ENCODE measurements at places on chromosomes 3 and 15.

DNA sequence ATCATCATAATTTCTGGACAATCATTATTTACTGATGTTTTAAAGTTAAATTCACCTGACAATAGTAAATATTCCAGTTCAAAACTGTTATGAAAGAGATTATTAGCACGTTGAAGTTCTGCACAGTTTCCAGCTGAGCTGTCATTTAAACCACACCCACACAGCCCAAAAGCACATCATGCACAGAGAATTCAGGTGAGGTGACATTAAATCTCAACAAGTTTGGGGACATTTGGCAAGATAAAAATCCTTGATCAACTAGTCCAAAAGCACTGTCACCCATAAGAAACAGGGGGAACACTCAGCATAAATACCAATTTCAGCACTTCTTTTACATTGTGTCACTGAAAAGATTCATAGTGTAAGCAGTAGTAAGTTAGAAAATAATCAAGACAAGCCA is 6.9 kb downstream of the NCEH1 start:
- no peak for DNase-seq

DNA sequence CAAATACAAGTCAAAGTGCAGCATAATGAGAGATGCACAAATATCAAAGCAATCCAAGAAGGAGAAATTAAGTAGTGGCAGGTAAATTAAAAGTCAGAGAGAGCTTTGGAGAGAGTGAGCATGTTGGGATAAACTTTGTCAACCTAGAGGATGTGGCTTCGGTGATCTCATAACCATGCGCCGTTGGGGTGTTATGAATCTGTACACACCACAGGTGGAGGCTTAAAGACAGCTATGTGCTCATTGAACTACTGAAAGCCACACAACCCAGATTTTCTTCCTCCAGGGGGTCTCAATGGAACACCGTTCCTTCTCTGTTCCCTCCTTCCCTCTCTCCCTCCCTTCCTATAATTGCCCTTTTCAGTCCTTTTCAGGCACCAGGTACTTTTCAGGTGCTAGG is 52.0 kb downstream of the SUCNR1 start:
- DNase-seq = no peak

- DNase-seq = no peak
Observed at GRCh38 chr3:151638555-151639417, 94.9 kb upstream of the AADACL2 start.

DNA sequence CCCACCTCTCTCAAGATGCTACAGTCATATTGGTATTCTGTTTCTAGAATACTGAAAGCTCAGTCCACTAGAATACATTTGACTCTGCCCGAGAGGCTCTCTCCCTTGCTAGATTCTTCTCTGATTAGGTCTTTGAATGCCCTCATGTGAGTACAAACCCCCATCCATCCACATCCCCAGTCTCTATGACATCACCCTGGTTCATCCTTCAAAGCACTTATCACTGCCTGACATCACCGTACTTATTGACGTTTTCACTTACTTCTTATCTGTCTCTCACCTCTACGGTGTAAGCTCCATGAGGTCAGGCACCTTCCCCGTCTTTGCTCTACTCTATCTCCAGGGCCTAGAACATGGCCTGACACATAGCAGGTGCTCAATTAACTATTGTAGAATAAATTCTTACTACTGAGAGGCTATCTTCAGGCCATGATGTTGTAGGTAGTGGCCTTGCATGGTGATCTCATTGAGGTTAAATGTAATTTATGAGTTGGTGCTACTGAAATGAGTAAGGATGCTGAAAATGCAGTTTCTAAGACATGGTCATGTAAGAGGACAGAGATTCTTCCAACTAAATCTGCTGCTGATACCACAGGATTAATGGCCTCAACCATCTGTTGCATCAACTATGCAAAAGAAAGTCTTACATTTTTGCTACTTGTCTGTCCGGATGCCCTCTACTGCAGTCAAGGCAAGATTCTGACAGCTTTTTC is 26.8 kb downstream of the EOGT start:
- DNase-seq = no peak

GRCh38 chr3:130425484-130425883 is 80.0 kb downstream of the COL6A5 start:
- no peak for DNase-seq

DNA sequence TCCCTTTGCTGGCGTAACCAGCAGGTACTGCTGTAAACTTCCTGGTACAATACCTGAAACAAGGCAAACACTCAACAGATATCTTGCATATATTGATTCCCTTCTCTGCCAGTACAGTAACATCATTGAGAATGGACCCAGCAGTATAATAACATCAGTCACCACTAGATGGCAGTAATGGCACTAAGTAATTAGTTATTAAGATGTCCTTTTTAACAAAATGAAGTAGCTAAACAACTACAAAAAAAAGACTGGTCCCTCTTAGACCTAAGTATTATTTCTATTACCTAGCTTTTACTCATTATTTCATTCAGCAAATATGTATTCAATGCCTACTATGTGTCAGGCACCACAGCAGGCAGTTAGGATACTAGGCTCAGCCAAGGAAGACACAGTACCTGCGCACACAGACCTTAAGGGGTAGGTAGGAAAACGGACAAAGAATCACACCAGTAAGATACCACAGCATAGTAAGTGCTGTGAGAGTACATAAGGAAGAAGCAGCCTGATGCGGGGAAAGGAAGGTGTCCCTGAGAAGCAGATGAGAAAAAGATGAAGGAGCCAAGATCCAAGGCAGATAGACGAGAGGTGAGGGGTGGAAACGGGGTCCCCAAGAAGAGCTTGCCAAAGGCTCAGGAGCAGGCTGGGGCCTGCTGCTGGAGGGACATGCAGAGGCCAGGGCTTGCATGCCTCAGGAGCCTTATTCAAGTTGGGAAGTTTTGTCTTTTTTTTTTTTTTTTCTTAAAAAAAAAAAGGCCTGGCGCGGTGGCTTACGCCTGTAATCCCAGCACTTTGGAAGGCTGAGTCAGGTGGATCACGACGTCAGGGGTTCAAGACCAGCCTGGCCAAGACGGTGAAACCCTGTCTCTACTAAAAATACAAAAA is 102.7 kb upstream of the CHD2 start:
- no peak for DNase-seq

DNA sequence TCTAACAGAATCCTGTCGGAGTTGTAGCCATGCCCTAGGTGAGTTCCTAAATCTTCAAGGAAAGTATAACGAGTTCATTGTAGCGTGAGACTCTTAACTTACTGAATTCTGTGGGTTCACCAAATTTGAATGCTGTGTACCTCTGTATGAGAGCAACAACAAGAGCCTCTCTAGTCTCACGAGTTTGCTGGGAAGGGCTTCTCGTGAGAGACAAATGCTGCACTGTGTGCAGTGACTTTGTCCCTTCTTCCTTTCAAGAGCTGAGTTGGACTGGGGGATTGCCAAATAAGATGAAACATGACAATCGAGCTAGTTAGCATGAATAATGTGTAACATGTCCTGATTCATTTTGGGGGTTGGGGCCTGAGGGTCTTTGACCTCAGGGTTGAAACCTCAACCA is 32.2 kb downstream of the KAT2B start:
- no peak for DNase-seq

- DNase-seq = no peak
Observed at GRCh38 chr3:126858887-126859286, 124.0 kb upstream of the PLXNA1 start.

DNA sequence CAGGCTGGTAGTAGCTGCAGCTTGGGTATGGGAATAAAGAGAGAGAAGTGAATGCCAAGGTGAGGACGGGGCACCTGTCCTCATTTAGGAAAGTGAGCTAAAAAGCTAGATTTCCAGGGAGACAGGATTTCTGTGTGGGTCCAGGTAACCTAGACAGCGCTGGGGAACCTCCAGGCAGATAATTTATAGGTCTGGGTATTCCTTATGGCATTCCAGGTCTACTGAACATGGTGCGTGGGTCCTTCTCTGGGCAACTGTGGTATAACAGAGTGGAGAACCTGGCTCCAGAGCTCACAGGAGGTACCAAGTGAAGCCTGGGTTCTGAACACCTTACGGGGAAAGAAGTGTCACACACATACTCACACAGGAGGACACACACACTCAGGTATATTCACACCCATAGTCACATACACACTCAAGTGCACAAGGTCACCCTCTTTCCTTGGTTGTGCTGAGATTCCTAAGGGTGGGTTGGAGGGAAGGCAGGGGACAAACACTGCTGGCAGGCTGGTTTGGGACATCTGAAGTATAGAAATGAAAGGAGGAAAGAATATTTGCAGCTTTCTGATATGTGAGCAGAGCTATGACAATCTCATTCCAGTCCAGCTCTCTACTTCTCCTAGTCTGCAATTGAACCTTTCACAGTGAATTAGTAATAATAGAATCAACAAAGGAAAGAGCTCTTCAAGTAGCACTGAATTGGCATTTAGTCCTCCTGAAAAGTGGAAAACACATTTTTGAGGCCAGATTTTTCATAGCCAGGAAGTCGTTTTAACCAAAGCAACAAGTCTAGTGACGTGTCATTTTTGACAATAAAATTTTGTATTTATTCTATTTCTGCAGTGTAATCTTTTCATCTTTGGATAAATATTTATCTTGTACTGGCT is 37.4 kb upstream of the ITGA11 start:
- DNase-seq = no peak

GRCh38 chr3:146838221-146838620 is 233.1 kb upstream of the PLSCR5 start:
- no peak for DNase-seq

GRCh38 chr3:59482684-59483083 is 432.9 kb upstream of the CFAP20DC start:
- no peak for DNase-seq

- DNase-seq = no peak
Observed at GRCh38 chr15:78155355-78155939, 6.3 kb downstream of the IDH3A start.

DNA sequence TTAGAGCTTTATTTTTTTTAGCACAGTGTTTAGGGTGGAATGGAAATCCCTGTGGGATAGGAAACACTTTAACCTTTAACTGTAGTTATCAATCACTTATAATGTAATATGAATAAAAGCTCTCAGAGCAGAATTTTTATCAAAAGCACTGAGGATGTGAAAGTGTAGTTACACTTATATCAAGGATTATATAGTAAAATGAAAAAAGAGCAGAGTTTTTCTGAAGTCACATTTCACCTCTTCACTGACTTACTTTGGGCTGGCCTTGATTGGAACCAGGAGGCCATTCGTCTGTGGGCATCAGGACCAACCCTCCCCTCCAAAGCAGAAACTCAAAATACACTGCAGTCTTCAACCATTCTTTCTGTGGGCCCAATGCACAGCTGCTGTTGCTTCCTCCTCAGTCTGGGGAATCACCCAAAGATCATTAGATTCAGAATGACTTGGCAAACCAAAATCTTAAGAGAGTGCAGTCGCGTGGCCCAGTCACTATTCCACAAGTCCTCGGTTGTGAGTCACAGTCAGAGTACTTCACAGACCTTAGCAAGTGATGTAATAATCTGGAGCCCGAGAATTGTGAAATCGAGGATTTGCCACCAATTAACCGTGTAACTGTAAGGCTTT is 132.6 kb upstream of the COL8A1 start:
- DNase-seq = no peak

DNA sequence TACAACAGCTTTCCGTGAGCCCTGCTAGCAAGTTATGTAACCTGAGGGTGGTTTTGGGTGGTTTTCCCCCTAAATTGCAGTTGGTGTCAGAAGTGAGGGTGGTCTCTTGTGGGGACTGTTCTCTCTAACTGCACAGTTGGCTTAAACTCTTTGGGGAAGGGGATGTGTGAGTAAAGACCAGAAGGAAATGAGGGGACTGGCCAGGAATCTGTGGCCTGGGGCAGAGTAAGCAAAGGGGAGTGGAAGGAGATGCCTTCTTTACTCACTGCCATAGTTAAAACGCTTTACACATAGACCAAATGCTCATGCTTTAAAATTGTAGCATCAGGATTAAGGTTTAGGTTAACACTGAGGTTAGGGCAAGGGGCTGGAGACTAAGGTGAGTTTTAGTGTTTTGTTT is 21.2 kb upstream of the XIRP1 start:
- no peak for DNase-seq

DNA sequence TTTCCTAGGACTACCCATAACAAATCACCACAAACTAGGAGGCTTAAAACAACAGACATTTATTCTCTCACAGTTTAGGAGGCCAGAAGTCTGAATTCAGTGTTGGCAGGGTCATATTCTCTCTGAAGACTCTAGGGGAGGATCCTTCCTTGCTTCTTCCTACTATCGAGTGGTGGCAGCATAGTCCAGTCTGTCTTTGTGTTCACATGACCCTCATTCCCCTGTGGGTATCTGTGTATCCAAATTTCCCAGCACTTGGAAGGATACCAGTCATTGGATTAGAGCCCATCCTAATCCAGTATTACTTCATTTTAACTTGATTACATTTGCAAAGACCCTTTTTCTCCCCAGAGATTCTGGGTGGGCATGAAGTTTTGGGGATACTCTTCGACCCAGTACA is 63.8 kb downstream of the GMPS start:
- DNase-seq = no peak

- DNase-seq = no peak
Observed at GRCh38 chr15:77329202-77329601, 90.7 kb downstream of the PEAK1 start.

- DNase-seq = no peak
Observed at GRCh38 chr3:160280836-160281235, 55.6 kb downstream of the C3orf80 start.

DNA sequence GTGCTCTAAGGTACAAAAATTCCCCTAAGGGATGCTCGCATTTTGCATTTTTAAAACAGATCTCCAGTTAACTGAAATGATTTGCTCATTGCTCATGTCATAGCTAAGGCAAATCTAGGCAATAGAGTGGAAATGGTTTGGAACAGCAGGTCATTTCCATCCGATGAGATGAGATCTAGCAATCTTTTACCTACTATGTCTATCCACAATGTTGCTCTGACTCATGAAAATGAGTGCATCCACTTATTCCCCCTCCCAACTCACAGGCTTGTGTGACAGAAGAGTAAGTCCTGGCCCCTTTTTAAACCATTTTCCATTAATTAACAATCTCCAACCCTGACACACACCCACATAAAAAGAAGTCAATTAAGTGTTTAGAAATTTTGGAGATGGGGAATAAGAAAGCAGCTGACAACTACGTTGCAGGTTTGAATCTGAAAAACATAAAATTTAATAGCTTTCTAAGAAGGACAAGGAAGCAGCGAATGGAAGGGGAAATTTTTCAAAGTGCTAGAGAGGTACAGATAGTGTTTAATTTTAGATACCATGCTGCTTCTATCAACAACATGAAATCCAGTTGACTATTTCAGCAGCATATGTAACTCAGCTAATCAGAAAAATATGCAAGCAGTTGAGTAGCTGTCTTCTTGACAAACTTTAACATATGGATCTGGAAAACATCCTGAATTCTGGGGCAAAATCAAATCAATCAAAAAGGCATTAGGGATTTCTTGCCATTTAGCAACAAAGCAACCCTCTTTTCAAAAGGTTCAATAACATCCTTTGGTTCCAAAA is 112.0 kb downstream of the TMCO5A start:
- DNase-seq = no peak

GRCh38 chr3:63353383-63353782 is 75.3 kb downstream of the SYNPR start:
- DNase-seq = no peak
